ENCODE measurements at places on chromosomes 5 and 9. TPM values are rescaled to one million over a fixed set of nuclear protein-coding genes. Genes with fewer than 3 reads are reported as not detected.

The EGFLAM gene
- 4.4 TPM for polyA plus RNA-seq

GRCh38 chr9:77210116-77210515, 32.8 kb downstream of the VPS13A start:
- DNase-seq: no peak

DNA sequence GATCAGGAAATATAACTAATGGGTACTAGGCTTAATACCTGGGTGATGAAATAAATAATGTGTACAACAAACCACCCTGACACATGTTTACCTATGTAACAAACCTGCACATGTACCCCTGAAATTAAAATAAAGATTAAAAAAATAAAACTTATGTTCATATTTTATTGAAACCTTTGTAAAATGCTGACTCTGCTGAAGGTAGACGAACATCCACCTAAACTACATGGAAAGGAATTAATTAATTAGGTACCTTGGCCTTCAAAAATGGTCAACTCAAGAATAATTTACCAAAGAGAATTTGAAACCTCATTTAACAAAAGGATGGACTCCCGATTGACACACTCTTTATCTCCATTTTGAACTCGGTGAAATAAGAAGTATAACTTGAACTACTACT, 152.3 kb upstream of the OR13F1 start:
- DNase-seq: no peak

DNA sequence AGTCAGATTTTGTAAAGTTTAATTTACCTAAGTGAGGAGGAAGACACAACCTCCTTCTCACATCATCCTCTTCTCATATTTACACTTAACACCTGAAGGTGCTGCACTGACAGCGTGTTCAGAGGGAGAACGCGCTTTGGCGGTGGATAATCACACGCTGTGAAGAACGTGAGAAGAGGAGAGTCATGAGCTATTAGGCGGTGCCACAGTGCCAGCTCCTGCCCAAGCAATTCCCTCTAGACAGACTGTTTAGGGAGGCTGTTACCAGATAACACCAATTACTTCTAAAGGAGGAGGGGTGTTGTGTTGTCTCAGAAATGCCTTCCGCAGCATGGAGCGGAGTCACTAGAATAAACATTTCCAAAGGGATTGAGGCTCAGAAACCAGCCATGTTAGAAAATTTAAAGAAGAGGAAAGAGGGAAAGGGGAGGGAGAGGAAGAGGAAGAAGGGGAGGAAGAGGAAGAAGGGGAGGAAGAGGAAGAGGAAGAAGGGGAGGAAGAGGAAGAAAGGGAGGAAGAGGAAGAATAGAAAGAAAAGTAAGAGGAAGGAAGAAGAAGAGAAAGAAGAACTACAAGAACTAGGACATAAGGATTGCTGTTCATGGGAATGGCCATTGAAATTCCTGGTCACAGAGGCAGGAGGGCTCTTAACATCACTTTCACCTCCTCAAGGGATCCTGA, 37.3 kb upstream of the WWC1 start:
- DNase-seq: no peak

GRCh38 chr9:77601476-77602099, 46.5 kb downstream of the GNA14 start:
- no peak for DNase-seq

The RNF183 gene
- 0.91 TPM for polyA plus RNA-seq

GRCh38 chr5:93519740-93520139, 61.3 kb downstream of the NR2F1-AS1 start:
- no peak for DNase-seq

- DNase-seq: no peak
Observed at GRCh38 chr9:109439378-109440116, 58.6 kb downstream of the PTPN3 start.

DNA sequence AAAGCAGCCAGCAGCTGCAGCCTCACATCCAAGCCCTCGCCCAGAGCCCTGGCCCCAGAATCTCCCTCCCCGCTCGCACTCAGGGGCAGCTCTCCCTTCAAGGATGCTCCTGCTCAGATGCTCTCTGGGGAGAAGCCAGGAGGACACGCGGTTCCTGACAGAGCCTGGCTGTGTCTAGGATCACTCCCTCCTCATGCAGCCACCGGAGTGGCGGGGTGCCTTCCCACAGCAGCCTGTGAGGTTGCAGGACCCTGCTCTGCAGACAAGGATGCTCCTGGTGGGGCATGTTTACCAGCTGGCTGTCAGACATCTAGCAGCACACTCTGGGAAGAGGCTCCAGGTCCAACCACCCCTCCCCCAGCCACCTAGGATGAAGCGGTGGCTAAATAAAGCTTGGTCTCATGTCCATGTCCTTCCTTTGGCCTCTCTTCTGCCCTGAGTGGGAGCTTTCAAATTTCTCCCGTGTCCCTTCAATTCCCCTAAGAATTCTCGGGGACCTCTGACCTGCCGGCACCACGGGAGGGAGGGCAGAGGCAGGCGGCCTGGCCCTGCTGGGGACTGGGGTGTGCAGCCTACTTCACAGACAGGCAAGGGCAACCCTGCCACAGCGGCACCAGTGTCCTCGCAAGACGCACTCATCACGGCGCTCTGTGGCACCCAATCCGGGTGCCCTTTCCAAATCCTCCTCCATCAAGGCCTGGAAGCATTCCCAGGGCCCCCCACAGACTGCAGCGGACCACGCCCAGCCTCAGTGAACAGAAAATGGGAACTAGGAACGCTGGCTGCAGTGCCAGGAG, 88.3 kb upstream of the SARDH start:
- DNase-seq: no peak

GRCh38 chr9:6959270-6960000, 201.7 kb downstream of the KDM4C start:
- peak; percentile 25 for DNase-seq

The DEPDC1B gene
- 15.3 TPM for polyA plus RNA-seq

DNA sequence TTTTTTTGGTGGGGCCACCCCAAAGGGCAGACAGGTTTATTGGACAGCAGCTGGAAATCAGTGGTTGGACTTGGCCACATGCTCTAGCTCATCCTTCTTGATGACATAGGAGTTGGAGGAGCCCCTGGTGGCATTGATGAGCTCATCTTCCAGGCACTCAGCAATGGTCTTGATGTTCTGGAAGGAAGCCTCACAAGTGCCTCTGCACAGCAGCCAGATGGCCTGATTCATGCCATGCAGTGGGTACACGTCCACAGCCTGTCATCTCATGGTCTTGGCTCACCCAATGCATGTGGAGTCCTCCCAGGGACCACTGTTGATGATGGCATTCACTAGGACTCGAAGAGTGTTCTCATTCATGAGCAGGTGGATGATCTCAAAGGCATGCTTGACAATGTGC, 11.3 kb upstream of the RCL1 start:
- DNase-seq: no peak

- peak; percentile 41 for DNase-seq
Observed at GRCh38 chr9:114372921-114373448, 14.8 kb downstream of the AKNA start.

DNA sequence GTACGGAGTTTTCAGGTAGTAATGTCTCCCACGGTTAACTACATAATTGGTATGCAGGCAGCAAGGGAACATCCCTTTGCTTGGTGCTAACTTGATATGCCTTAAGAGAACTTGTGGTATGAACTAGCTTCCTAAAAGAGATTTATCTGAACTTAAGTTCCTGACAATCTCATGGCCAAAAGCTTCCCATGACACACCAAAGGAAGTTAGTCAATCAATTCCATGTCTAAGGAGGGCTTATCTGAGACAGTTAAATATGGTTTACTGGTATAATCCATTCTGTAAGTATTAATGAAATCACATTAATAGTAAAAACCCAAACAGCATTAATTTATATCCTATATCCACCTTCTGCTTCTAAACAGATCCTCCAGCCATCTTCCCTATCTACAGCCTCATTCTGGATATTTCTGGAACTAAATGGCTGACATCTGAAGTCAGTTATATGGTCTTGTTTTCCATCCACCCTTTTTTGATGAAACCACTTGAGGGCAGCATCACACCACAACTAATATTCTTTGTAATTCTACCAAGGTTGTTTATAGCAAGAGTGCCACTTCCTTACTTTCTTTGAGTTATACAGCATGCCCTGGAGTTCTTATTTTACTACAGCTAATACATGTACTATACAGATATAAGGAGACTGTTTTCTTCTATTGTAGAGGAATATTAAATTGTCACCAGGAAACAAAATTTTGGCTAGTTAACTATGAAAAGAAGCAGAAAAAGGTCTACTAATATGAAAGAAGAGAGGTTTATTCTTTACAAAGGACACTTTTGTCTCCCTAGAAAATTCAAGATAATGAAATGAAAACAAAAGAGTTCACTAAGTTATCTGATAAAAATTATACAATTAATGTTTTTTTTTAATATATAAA, 34.7 kb downstream of the SHOC1 start:
- DNase-seq: peak; percentile 71

The MVB12B gene
- polyA plus RNA-seq: 13.4 TPM

DNA sequence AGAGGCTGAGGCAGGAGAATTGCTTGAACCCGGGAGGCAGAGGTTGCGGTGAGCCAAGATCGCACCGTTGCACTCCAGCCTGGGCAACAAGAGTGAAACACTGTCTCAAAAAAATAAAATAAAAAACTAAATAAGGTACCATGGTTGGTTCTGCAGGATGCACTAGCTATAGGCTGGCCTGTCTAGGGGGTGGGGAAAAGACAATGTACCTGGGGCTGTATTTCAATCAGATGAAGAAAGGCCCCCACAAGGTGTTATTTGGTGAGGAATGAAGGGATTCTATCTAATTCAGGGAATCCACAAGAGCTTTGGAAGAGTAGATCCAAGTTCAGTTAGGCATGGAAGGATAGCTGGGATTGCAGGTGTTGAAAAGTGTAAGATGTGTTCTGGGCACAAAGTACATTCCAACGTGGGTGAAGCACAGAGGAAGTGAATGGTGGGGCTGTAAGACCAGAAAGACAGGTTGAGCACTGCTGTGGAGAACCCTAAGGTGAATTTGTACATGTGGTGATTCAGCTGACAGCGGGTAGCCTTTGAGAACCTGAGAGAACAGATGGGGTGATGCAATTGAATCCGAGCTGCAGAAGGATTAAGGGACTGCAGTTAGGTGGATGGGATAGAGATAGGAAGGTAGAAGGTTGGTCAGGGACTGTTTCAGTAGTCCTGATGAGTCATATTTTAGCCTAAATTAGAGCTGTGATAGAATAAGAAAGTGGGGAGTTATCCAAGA, 71.8 kb downstream of the CAST start:
- DNase-seq: peak; percentile 71

DNA sequence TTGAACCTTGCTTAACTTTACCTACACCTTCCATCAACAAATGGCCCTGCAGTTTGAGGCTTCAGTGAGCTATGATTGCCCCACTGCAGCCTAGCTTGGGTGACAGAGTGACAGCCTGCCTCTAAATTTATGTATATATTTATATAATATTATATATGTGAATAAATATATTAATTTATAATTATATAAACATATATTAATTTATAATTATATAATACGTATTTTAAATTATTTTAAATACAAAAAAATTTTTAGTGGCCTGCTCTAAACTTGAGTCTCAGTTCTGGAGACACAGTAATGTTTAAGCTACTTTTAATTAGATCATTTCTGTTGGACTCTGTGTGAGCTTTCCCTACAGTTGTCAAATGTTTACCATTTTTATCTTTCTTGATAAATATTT, 9.3 kb upstream of the SHC3 start:
- DNase-seq: no peak

The FRMD3 gene
- 4.4 TPM for polyA plus RNA-seq

DNA sequence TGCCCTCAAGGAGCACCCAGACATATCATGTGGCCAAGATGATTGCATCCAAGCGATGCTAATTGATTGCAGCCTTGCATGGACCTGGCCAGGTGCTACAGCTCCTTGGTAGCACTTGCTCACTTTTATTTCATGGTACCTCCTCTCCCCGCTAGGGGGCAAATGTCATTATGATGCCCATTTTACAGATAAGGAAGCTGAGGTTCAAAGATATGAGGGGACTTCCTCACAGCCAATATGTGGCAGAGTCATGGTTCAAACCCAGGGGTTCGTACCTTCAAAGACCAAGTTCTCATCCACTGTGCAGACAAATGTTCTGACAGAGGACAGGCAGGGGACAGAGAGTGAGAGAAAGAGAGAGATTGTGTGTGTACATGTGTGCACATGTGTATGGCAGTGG, 21.9 kb upstream of the KCNMB1 start:
- DNase-seq: no peak

- DNase-seq: peak; percentile 30
Observed at GRCh38 chr9:70639853-70640814, 225.7 kb upstream of the KLF9 start.

- no peak for DNase-seq
Observed at GRCh38 chr5:147819261-147819770, 12.2 kb downstream of the SPINK1 start.

GRCh38 chr5:91359962-91360609, 23.0 kb downstream of the ARRDC3 start:
- DNase-seq: no peak

GRCh38 chr5:3602785-3603502, 7.3 kb downstream of the IRX1 start:
- DNase-seq: peak; percentile 9

GRCh38 chr5:34722183-34722582, 66.1 kb downstream of the RAI14 start:
- no peak for DNase-seq

GRCh38 chr5:55027595-55027994, 3.5 kb downstream of the GZMK start:
- no peak for DNase-seq

DNA sequence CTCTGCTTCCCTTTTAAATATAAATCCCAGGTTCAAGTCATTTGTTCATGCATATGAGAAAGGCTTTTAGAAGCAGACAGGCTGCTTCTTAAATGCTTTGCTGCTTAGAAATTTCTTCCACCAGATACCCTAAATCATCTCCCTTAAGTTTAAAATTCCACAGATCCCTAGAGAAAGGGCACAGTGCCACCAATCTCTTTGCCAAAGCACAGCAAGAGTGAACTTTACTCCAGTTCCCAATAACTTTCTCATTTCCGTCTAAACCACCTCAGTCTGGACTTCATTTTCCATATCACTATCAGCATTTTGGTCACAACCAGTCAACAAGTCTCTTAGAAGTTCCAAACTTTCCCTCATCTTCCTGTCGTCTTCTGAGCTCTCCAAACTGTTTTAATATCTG, 679.8 kb upstream of the FTMT start:
- no peak for DNase-seq

The NANS gene
- 70.4 TPM for polyA plus RNA-seq

GRCh38 chr9:120882935-120883607, 6.1 kb upstream of the PHF19 start:
- DNase-seq: no peak

GRCh38 chr5:68332080-68332451, 116.5 kb downstream of the PIK3R1 start:
- no peak for DNase-seq

DNA sequence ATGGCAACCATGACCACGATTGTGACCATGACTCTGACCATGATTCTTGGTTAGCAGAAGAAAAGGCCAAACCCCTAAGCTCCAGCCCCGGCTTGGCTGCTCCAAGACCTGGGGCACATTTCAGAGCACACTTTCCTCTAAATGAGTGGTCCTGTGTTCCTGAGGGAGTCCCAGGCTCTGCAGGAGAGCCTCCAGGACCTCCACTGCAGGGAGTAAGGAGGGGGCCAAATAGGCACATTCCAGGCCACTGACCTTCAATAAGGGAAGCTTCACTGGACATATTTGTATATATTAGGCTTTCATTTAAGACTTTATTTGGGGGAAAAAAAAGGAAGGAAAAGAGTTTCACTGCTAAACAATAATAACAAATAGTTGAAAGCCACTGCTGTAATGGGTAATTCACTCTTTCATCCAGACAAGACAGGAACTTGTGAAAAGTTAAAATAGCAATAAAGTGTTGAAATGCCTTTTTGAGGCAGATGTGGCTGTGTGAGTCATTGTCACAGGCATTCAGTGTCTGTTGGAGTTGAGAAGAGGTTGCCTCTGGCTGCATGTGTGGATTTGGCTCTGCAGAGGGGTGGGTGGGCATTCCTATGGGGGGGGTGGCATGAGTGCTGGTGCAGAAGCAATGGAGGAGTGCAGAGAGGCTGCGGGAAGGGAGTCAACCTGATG, 63.9 kb upstream of the TGFBR1 start:
- no peak for DNase-seq
